ENCODE measurements at places on chromosomes 5 and 9.

- DNase-seq, result peak; percentile 91
Measured at GRCh38 chr5:150516011-150516410, 8.1 kb downstream of the NDST1 start.

DNA sequence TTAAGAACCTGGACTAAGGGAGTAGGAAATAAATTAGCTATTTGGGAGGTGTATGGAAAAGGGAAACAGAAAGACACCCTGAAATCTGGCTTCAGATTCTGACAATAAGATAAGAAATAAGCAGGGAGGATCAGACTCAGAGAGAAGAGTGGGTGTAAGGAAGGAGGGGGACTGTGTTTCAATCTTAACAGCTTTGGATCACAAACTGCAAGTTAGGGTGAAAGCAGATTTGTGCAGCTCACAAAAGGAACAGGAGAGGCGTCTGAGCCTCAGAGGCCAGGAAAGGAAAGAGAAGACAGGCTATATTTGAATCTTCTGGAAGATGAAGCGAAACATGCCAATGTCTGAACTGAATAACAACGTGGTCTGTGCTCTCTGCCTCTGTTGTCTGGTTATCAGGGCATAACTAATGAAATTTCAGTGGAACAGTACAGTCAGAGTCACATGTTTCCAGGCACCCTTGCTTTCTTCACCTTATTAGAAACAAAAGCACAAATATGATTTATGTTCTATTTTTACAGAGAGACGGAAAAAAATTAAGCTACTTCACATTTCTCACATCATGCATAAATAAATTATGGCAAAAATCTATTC is 26.6 kb downstream of the SGTB start:
- no peak for DNase-seq

GRCh38 chr9:36946653-36947052 is 87.4 kb downstream of the PAX5 start:
- no peak for DNase-seq

GRCh38 chr5:93277051-93277450 is 304.0 kb downstream of the NR2F1-AS1 start:
- no peak for DNase-seq

- no peak for DNase-seq
Measured at GRCh38 chr9:2072752-2073405, 57.7 kb downstream of the SMARCA2 start.

DNA sequence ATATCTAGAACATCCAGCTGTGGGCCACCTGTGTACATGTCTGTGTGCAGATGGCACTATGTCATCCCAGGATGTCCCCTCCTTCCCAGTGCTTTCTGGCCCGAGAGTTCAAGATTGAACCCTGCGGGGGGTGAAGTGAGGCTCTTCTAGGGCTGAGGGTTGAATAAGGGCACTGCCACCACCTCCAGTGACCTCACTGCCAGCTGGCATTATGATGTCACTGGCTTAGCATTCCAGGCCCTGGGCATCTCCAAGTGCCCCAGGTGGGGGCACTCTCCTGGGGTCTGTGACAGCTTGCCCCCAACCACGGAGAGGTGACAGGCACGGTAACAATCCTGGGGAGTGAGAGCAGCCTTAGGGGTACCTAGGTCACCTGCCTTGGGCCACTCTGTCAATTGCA is 27.1 kb downstream of the CXXC5 start:
- DNase-seq, result no peak

GRCh38 chr5:20610681-20611080 is 622.7 kb upstream of the CDH18 start:
- DNase-seq, result no peak

GRCh38 chr5:16970260-16970659 is 34.2 kb upstream of the MYO10 start:
- DNase-seq, result no peak

DNA sequence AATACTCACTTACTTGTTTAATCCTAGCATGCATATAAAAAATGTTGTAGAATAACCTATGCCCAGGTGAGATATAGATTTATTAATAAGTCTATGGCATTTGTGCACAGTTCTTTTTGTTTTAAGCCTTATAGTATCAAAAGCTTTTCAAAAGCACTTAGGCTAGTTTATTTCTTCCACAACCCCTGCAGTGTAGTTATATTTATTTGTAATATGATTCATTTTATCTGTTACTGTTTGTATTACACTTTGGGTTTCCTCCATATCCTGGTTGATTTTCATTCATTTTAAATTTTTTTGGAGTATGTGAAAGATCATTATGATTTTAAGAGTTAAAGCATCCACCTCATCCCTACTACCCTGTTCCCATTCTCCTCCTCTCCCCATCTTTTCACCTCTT is 18.8 kb upstream of the ARHGEF28 start:
- DNase-seq, result no peak

GRCh38 chr5:15007646-15008045 is 136.1 kb upstream of the ANKH start:
- DNase-seq, result no peak

DNA sequence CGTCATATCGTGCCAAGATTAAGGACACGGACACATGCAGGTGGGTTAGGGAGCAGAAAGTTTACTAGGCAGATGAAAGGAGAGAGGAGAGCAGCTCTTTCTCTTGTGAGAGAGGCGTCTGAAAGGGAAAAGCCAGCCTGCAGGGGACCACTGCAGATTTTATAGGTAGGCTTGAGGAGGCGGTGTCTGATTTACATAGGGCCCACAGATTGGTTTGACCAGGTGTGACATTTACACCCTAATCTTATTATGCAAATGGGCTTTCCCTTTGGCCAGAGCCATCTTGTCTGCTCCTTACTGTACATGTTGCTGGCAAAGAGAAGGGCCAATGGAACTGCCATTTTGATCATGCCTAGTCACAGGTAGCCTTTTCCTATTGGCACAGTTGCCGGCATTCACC is 137.2 kb upstream of the TAF11L2 start:
- DNase-seq, result no peak

GRCh38 chr5:137292461-137293027 is 206.6 kb downstream of the SPOCK1 start:
- DNase-seq, result no peak

GRCh38 chr9:7287065-7287464 is 512.5 kb downstream of the DMAC1 start:
- DNase-seq, result no peak

DNA sequence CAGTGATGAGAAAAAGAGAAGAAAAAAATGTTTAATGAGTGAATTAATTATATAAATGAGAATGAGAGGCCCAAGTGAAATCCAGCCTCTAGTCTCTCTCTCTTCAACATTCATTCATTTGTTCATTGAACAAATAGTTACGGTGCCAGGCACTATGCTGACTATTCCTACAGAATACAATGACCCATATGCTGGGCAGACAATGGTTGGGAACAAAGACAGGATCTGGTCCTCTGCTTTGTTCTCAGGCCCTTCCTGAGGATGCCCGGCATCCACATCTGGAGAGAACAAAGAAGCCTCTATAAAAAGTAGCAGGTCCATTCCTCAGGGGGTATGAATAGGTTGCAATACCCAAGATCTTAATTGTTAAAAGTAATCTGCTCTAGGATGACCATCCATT is 6.9 kb downstream of the ADAM19 start:
- DNase-seq, result no peak

DNA sequence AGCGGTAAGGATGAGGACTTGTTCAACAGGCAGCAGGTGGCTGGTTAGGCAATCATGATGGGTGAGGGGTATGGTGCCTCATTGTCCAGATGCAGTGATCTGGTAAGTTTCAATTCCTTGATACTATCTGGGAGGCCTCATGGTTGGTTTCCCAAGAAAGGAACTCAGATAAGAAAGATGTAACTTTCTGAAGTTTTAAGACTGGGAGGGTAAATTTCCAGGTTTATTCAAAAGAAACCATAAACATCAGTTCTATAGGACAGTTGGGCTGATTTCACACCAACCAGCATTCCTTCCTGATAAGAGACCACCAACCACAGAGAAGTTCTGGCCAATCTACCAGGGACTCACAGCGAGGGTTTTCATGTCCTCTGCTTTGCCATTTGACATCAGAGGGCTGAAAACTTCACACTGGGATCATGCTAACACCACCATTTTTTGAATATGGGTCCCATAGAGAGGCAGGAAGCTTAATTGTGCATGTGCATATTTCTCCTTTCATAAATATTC is 773 bp upstream of the AGGF1 start:
- DNase-seq, result peak; percentile 9

DNA sequence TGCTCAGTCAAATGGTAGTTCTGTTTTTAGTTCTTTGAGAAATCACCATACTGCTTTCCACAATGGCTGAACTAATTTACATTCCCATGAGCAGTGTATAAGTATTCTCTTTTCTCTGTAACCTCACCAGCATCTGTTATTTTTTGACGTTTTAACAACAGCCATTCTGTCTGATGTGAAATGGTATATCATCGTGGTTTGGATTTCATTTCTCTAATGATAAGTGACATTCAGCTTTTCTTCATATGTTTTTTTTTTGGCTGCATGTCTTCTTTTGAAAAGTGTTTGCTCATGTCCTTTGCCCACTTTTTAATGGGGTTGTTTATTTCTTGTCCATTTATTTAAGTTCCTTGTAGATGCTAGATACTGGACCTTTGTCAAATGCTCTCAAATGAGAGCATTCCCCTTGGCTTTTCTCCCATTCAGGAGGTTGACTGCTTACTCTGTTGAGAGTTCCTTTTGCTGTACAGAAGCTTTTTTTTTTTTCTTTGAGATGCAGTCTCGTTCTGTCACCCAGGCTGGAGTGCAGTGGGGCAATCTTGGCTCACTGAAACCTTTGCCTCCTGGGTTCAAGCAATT is 58.7 kb upstream of the RGMB start:
- DNase-seq, result no peak

DNA sequence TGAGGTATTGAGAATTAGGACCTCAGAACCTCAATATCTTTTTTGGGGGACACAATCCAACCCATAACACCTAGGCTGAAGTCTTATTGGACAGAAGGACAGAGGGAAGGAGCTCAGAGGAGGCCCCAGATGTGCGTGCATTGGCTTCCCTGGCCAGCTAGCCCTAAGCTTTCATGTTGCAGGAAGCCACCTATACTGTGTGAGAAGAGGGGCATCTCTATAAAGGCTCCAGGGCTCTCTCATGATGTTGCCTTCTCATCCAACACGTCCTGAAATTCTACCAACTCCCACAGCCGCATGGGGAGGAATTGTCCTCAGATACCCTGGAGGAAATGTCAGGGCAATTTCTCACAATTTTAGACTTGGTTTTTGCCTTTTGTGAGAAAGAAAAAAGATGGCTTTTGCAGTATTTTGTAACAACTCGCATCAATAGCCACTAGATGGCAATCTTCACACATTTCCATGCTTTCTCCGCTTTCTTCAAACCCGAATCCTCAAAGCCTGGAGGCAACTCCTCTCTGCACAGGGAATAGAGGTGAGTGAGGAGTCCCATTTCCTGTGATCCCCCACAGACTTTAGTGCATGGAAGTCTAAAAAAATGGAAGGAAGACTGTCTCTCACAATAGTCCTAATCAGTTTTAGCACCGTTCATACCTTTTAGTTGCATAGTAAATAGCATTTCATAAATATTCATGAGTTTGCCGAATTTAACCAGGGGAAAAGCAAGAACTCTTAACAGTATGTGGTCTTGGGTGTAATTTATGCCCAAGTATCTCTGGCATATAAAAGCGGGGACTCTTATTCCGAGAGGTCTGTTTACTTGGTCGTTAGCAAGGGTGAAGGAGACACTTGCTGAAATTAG is 7.4 kb upstream of the PPP3R2 start:
- peak; percentile 84 for DNase-seq

- DNase-seq, result no peak
Measured at GRCh38 chr5:76460104-76460503, 57.0 kb downstream of the IQGAP2 start.

All from hematopoietic multipotent progenitor cell treated with erythropoietin and hydrocortisone succinate and interleukin-3 and kit ligand, for 8 days (in vitro differentiated cells).